Neural cell (in vitro differentiated cells): ENCODE measurements at places on chromosomes 16 and 17. TPM values are rescaled to one million over a fixed set of nuclear protein-coding genes. Genes with fewer than 3 reads are reported as not detected.

CHST5 gene
- polyA plus RNA-seq = 0.84 and 2.7 TPM in 2 replicates

BEAN1 gene
- polyA plus RNA-seq = 0.16 and 0.58 TPM in 2 replicates

LUC7L gene
- polyA plus RNA-seq = 564 and 580 TPM in 2 replicates

CRISPLD2 gene
- 0.06 TPM in 1 of 2 replicates, not detected in the other for polyA plus RNA-seq

TMC6 gene
- 0.16 TPM in 1 of 2 replicates, not detected in the other for polyA plus RNA-seq

MILR1 gene
- polyA plus RNA-seq = not detected in 2 replicates

SLC16A11 gene
- not detected in 2 replicates for polyA plus RNA-seq

PRR15L gene
- polyA plus RNA-seq = not detected in 2 replicates

TMED6 gene
- not detected in 2 replicates for polyA plus RNA-seq

CCL3 gene
- not detected in 2 replicates for polyA plus RNA-seq

IGF2BP1 gene
- polyA plus RNA-seq = 13.0 and 13.9 TPM in 2 replicates
